ENCODE measurements at places on chromosomes 1 and 21.

- no peaks in the 10 kb centered on the region for H3K4me1 ChIP-seq
- no peak overlapping the region for H3K27ac ChIP-seq
- H3K27me3 ChIP-seq = no peaks in the 10 kb centered on the region
- H3K36me3 ChIP-seq = no peaks in the 10 kb centered on the region
- DNase-seq = no peak
- H3K4me3 ChIP-seq = no peak overlapping the region
Measured at GRCh38 chr1:6984536-6984935, 199.3 kb downstream of the CAMTA1 start.

DNA sequence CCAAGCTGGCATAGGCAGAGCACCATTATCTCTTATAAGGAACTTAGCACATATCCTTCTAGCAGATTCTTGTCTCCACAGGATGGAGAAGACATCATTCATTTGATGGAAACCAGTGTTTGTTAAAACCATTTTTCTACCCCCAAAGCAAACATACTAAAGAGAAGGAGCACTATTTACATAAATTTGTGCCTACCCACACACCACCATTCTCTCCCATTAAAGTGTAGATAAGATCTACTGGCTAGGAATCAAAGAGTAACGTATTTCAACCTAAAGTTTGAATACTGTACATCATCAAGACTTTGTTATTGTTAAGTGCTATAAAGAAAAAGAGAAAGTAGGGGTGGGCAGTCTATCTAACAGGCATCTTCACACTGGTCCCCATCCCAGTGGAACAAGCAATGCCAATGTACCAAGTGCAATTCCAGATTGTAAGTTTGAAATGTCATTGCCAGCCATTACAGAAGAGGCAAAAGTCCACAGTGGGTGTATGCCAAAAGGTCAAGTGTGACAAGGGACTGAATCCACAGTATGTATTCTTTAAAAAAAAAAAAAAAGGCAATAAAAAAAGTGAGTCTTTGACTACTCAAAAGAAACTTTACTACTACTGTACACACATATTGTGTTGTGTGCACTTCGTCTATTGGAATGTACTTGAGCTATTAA, 18.8 kb downstream of the CCSAP start:
- no peaks in the 10 kb centered on the region for H3K4me1 ChIP-seq
- H3K27ac ChIP-seq = no peak overlapping the region
- no peaks in the 10 kb centered on the region for H3K27me3 ChIP-seq
- peaks cover 10% of the 10 kb centered on the region for H3K36me3 ChIP-seq
- DNase-seq = no peak
- no peak overlapping the region for H3K4me3 ChIP-seq

GRCh38 chr1:160858097-160858496, 4.6 kb downstream of the CD244 start:
- peaks cover 6% of the 10 kb centered on the region for H3K27me3 ChIP-seq
- no peak for DNase-seq
- no peak overlapping the region for H3K4me3 ChIP-seq

DNA sequence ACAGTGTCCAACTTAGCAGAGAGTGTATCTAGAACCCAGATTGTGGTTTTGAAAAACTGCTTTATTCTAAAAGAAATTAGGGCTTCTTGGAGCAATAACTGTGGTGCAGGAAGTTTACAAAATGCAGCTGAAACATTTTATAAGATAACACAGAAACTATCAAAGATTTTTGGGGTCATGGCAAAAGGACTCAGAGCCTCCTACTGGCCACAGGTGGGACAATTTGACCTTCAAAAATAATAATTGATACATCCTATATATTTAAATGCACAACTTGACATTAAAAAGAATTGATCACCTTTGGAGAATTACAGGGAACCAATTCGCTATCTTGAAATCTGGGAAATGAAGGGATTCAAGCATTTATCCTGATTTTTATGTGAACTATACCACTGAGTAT, 235.2 kb downstream of the RPS6KC1 start:
- H3K4me1 ChIP-seq = peaks cover 16% of the 10 kb centered on the region
- no peak for DNase-seq
- H3K4me3 ChIP-seq = no peak overlapping the region
- no peaks in the 10 kb centered on the region for H3K27me3 ChIP-seq
- no peaks in the 10 kb centered on the region for H3K36me3 ChIP-seq

GRCh38 chr1:160028426-160028825, 3.4 kb downstream of the PIGM start:
- H3K27me3 ChIP-seq = no peaks in the 10 kb centered on the region
- H3K36me3 ChIP-seq = no peaks in the 10 kb centered on the region
- DNase-seq = no peak
- peaks cover 17% of the 10 kb centered on the region for H3K4me1 ChIP-seq
- H3K4me3 ChIP-seq = no peak overlapping the region
- H3K27ac ChIP-seq = no peak overlapping the region

- no peaks in the 10 kb centered on the region for H3K27me3 ChIP-seq
- no peak for DNase-seq
- H3K4me1 ChIP-seq = no peaks in the 10 kb centered on the region
- no peak overlapping the region for H3K4me3 ChIP-seq
- no peak overlapping the region for H3K27ac ChIP-seq
Measured at GRCh38 chr1:230651235-230651634, 9.0 kb downstream of the COG2 start.

DNA sequence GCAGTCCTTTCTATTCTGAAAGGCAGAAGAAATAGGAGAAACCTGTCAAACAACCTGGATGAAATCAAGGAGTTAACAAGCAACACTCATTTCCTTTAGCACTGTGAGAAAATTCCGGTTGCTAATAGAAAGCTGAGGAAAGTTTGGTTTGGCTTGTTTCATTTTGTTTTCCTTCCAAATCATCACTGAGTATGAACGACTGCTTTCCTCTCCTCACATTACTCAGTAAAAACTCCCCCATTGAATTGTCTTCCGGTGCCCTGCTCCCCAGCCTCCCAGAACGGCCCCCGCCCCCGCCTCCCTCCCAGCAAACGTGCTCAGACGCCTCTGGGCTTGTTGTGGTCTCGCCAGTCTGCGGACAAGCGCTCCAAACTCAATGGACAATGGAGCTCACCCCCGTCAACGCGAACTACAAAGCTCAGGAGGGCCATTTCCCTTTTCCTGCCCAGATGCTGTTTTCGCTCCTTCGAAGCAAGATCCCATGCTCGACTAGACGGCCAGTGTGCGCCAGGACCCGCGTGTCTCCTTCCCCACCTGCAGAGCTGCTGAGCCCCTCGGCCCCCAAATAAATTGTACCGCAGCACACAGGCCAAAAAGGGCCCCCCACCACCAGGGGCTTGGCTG, 747 bp downstream of the STX6 start:
- peaks cover 6% of the 10 kb centered on the region for H3K4me1 ChIP-seq
- no peaks in the 10 kb centered on the region for H3K27me3 ChIP-seq
- peak overlapping the region; percentile 78 for H3K27ac ChIP-seq
- H3K36me3 ChIP-seq = no peaks in the 10 kb centered on the region

- H3K4me3 ChIP-seq = no peak overlapping the region
- H3K27me3 ChIP-seq = no peaks in the 10 kb centered on the region
- H3K4me1 ChIP-seq = peaks cover 4% of the 10 kb centered on the region
- no peaks in the 10 kb centered on the region for H3K36me3 ChIP-seq
- H3K27ac ChIP-seq = no peak overlapping the region
Measured at GRCh38 chr1:221670081-221670480, 71.8 kb downstream of the DUSP10 start.

- no peak overlapping the region for H3K27ac ChIP-seq
- no peak overlapping the region for H3K4me3 ChIP-seq
- no peaks in the 10 kb centered on the region for H3K4me1 ChIP-seq
- H3K36me3 ChIP-seq = no peaks in the 10 kb centered on the region
Measured at GRCh38 chr1:27071049-27071416, 58.4 kb upstream of the TENT5B start.

DNA sequence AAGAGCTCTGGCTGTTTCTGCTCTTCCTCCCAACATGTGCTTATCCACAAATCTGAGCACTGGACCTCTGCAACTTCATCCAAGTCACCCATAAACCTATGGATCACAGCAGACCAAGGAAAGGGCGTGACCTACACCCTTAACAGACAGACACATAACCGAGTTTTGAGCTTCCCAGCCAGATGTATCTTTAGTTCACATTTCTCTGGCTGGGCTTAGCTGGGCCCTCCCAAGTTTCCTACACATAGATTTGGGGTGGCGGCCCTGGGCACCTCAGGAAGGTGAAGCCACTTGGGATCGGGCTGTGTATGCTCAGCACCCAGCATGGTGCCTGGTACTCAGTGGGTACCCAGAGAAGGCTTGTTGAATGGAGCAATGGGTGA, 26.4 kb downstream of the FAAH start:
- H3K27ac ChIP-seq = no peak overlapping the region
- H3K4me3 ChIP-seq = no peak overlapping the region
- no peak for DNase-seq
- H3K27me3 ChIP-seq = no peaks in the 10 kb centered on the region

DNA sequence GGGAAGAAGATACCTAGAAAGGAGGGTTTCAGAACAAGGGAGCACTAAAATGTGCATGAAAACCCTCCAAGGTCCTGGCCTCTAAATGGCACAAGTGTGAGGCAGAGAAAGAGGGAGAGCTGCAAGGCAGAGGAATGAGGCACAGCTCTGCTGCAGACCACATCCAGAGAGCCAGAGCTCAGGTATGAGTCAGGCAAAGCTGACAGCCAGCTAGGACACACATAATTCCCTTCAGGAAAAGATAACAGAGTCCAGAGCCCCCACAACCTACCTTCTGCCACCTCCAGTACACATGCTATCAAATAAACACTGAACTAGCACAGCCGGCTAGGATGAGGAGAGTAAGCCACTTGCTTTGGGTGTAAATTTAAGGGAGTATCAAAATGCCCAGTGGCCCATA, 62.2 kb downstream of the HSF2BP start:
- no peak overlapping the region for H3K27ac ChIP-seq
- no peaks in the 10 kb centered on the region for H3K36me3 ChIP-seq
- H3K4me1 ChIP-seq = no peaks in the 10 kb centered on the region
- H3K4me3 ChIP-seq = no peak overlapping the region

DNA sequence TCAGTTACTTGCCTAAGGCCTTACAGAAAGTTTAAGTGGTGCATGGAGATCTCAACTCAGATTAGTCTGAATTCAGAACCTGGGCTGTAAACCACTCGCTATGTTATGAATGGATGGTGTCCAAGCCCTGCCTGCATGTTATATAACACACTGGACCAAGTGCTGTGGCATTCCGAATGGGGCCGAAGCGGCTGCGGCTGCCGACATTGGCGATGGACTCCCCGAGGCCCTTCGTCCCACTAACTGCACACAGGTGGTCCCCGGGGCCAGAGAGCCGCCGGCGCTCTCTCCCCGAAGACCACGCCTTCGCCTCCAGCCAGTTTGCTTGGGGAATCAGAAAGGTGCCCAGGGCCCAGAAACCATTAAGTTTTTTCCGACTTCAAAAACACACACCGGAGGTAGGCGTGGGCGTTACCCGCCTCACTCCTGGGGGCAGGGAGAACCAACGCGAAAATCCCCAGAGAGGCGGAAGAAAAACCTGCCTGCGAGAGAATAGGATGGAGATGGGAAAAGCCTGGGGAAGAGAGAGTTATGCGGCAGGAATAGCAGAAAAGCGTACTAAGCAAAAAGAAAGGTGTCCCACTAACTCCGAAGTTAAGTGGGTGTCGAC, 579 bp upstream of the TENT5C start:
- H3K4me1 ChIP-seq = no peaks in the 10 kb centered on the region
- DNase-seq = peak; percentile 51
- no peak overlapping the region for H3K27ac ChIP-seq
- H3K36me3 ChIP-seq = no peaks in the 10 kb centered on the region

GRCh38 chr21:35048183-35048601, 910 bp downstream of the RUNX1 start:
- no peak for DNase-seq
- no peaks in the 10 kb centered on the region for H3K4me1 ChIP-seq
- no peaks in the 10 kb centered on the region for H3K36me3 ChIP-seq
- no peak overlapping the region for H3K27ac ChIP-seq
- no peak overlapping the region for H3K4me3 ChIP-seq

DNA sequence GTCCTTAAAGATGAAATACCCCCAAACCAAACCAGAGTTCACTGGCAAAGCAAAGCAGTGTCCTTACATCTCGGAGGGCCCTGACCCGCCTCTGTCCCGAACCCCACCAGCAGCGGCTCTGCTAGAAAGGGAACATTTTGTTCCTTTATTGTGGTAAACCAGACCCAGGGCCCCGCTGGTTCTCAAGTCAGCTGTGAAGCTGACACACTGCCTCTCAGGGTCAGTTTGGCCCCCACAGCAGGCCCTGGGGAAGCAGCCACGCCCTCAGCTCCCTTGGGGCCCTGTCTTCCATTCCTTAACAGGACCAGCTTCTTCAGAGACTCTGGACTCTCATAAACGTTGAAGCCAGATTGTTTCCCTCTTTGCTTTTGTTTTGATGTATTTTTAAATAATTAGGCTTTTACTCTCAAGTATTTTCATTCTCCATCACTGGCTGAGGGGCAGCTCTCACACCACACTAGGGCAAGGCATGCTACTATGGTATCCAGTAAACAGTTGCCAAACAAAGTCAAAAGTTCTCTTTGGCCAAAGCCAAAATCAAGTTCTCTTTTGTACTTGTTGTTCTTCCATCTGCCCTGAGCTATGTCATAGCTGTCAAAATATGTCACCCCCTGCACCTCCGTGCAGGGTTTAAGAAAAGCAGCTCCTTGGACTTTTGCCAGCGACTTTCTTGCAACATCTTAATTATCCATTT, 61.1 kb upstream of the ANGPTL1 start:
- H3K27ac ChIP-seq = no peak overlapping the region
- H3K4me3 ChIP-seq = no peak overlapping the region
- H3K36me3 ChIP-seq = no peaks in the 10 kb centered on the region

- H3K36me3 ChIP-seq = no peaks in the 10 kb centered on the region
- DNase-seq = peak; percentile 65
- peaks cover 4% of the 10 kb centered on the region for H3K4me1 ChIP-seq
- no peak overlapping the region for H3K27ac ChIP-seq
Measured at GRCh38 chr1:12600880-12601633, 17.0 kb downstream of the DHRS3 start.

GRCh38 chr1:230578616-230579015, 63.7 kb upstream of the COG2 start:
- H3K27ac ChIP-seq = no peak overlapping the region
- H3K4me1 ChIP-seq = no peaks in the 10 kb centered on the region
- no peaks in the 10 kb centered on the region for H3K36me3 ChIP-seq
- DNase-seq = no peak
- H3K4me3 ChIP-seq = no peak overlapping the region

GRCh38 chr1:16921391-16922185, at the start of gene CROCC:
Gene CROCC, plus strand, starts transcription at chr1:16921931. Its CDS starts 88 bp downstream, at chr1:16922019.
- no peaks in the 10 kb centered on the region for H3K27me3 ChIP-seq
- peak within 1 kb of the TSS; percentile 7 for H3K4me3 ChIP-seq
- no peaks in the 10 kb centered on the region for H3K4me1 ChIP-seq

GRCh38 chr1:176799327-176799726, 336.4 kb downstream of the PAPPA2 start:
- H3K4me3 ChIP-seq = no peak overlapping the region
- no peak for DNase-seq
- no peaks in the 10 kb centered on the region for H3K27me3 ChIP-seq
- H3K4me1 ChIP-seq = peaks cover 46% of the 10 kb centered on the region

- H3K27ac ChIP-seq = no peak overlapping the region
- H3K36me3 ChIP-seq = no peaks in the 10 kb centered on the region
- H3K4me3 ChIP-seq = no peak overlapping the region
- DNase-seq = peak; percentile 37
- H3K4me1 ChIP-seq = no peaks in the 10 kb centered on the region
Measured at GRCh38 chr1:21192284-21192683, 15.6 kb upstream of the EIF4G3 start.

GRCh38 chr1:207752456-207752998, 673 bp downstream of the CD46 start:
- peaks cover 4% of the 10 kb centered on the region for H3K36me3 ChIP-seq
- DNase-seq = peak; percentile 40
- H3K27ac ChIP-seq = peak overlapping the region; percentile 95
- H3K27me3 ChIP-seq = no peaks in the 10 kb centered on the region

Measured in cardiac muscle cell (in vitro differentiated cells and primary cell).